Activated CD4-positive, alpha-beta T cell treated with anti-CD3 and anti-CD28 coated beads for 36 hours (primary cell): ENCODE measurements at places on chromosomes 6 and 20.

GRCh38 chr6:38517005-38517404 is 122.7 kb downstream of the BTBD9 start:
- no peak for DNase-seq
- H3K4me3 ChIP-seq: no peak overlapping the region
- no peaks in the 10 kb centered on the region for H3K36me3 ChIP-seq
- no peak overlapping the region for H3K27ac ChIP-seq
- no peaks in the 10 kb centered on the region for H3K27me3 ChIP-seq

- no peak overlapping the region for H3K27ac ChIP-seq
- H3K36me3 ChIP-seq: no peaks in the 10 kb centered on the region
- no peak for DNase-seq
- no peaks in the 10 kb centered on the region for H3K27me3 ChIP-seq
- no peak overlapping the region for H3K4me3 ChIP-seq
Observed at GRCh38 chr6:165200178-165200577, 109.2 kb downstream of the C6orf118 start.

DNA sequence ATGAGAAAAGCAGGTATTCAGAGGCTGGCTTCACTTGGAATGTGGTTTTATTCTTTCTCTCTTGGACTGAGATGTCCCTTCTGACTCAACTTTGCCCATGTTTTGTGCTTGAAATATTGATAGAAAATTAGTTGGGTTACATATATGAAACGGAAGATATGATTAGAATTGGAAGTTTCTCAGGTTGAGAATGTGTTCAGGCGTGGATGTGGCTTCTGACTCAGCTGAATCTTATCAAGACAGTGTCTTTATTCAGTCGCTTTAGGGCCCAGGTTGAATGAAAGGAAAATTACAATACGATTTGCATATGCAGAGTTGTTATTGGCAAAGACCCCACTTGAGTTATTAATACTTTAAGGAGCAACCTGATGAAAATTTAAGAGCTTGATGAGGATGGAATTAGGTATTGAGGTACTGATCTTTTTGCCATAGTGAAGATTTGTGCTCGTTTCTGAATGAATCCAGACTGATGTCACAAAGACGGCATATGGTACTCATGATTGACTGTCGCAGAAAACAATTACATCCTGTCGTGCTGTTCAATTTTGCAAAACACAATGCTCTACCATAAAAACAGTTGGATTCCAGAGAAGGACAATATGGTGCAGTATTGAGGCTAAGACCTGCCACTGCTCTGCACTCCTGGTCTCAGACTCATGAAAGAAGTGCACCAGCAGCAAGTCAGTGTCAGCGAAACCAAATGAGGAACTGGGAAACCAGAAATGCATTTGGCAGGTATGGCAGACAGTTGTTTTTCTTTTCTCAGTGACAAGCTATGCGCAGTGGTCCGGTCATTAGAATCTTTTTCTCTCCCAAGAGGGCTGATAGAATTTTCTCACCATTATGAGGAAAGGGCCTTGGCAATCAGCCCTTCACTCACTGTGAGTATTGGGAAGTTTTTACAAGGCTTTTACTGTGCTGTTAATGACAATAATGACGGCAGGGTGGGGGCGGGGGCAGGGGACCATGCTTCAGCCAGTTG is 158.3 kb downstream of the DOK5 start:
- H3K27ac ChIP-seq: no peak overlapping the region
- H3K36me3 ChIP-seq: no peaks in the 10 kb centered on the region
- H3K4me3 ChIP-seq: no peak overlapping the region
- no peak for DNase-seq
- H3K27me3 ChIP-seq: peaks cover 8% of the 10 kb centered on the region

DNA sequence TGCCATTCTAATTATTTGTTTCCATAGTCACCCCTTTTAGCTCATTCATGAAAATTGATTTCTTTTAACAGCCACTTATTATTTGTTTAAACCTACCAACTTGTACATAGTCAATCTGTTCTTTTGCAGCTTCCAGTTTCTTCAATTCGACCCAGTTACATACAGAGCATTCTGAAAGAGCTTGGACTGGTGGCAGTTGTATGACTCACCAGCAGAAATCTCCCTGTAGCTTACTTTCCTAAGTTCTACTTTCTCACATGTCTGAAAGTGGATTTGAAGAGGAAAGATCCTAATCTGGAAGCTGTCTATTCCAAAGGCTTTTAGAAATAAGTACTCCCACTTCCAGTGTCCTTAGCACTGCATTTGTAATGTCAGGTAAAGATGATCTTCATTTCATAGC is 447.9 kb downstream of the HTR1B start:
- no peaks in the 10 kb centered on the region for H3K36me3 ChIP-seq
- H3K27me3 ChIP-seq: no peaks in the 10 kb centered on the region
- no peak overlapping the region for H3K4me3 ChIP-seq
- no peak for DNase-seq
- H3K4me1 ChIP-seq: no peaks in the 10 kb centered on the region

DNA sequence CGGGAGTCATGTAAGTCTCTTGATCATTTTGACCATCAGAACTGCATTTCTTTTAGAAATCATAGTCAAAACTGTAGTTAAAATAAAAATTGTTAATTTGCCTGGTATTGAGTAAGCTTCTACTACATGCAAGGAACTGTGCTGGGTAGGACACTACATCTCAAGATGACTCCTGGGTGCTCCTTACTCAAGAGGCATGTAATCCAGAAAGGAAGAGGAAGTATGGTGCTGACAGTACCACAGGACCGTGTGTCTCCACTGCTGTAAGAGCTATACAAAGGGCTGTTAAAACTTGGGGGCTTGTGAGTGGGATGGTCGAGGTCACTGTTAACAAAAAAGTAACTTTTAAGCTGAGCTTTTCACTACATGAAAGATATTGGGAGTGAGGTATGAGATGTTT is 508.3 kb upstream of the SOX4 start:
- H3K36me3 ChIP-seq: peaks cover 17% of the 10 kb centered on the region
- no peaks in the 10 kb centered on the region for H3K4me1 ChIP-seq

DNA sequence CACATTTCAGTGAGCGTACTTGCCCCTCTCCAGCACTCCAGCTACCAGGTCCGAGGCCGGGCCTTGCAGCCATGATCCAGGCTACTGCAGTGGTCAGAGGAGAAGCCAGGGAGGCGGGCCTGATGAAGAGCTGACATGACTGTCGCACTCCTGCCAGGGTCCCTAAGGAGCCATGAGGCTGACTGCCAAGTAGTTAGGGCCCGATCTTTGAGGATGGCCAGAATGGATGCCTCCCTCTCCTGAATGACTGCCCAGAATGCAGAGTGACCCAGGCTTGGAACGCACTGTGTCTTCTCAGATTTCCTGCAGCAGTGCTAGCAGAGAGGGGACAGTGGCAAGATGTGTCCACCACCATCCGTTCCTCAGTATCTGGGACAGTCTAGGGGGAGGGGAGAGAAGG is 24.7 kb upstream of the LRFN2 start:
- DNase-seq: no peak
- no peaks in the 10 kb centered on the region for H3K4me1 ChIP-seq
- H3K27ac ChIP-seq: no peak overlapping the region
- H3K27me3 ChIP-seq: peaks cover 11% of the 10 kb centered on the region
- H3K36me3 ChIP-seq: no peaks in the 10 kb centered on the region
- H3K4me3 ChIP-seq: no peak overlapping the region

DNA sequence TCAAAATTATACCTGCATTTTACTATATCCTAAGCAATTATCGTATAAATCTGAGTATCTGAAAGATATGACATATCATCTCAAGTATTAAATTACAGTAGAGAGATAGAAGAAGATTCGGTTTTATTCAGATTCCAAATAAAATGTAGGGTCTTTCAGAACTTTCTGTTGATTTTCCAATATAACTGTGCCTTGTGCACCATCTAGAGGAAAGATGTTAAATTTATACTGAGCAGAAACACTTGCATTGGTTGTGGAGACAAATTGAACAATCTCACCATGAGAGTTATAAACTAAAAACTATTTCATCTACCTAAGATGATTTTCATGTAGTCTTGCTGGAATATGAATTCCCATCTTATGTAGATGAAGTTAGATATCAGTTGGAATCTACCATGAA is 26.8 kb upstream of the HSF2 start:
- H3K4me3 ChIP-seq: no peak overlapping the region
- DNase-seq: no peak
- H3K36me3 ChIP-seq: no peaks in the 10 kb centered on the region
- peaks cover 16% of the 10 kb centered on the region for H3K4me1 ChIP-seq
- no peak overlapping the region for H3K27ac ChIP-seq
- peaks cover 11% of the 10 kb centered on the region for H3K27me3 ChIP-seq

GRCh38 chr20:326645-327185 is 1.4 kb downstream of the SOX12 start:
- no peak for DNase-seq
- H3K4me1 ChIP-seq: peaks cover 20% of the 10 kb centered on the region
- no peaks in the 10 kb centered on the region for H3K27me3 ChIP-seq
- peak overlapping the region; percentile 73 for H3K4me3 ChIP-seq
- H3K36me3 ChIP-seq: peaks cover 2% of the 10 kb centered on the region
